ENCODE measurements at places on chromosomes 13 and 19.
A peak's percentile ranks its signal among the peaks of the same experiment; 100 is the strongest.

DNA sequence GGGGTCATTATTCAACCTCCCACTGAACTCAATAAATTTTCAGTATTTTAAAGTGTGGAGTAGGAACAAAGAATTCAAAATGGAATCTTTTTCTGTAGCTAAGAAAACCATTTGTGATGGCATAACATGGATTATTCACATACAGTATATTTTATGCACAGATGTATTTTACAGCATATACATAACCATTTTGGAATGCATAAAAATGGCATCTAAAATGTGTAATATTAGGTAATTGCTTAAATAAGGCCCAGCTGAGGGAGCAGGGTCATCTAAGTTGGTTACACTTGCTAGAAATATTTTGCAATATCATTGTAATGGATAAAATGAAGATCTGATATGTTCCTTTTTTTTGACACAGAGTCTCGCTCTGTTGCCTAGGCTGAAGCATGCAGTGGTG lies 146.9 kb downstream of the LMO7 start:
- no peak for DNase-seq

DNA sequence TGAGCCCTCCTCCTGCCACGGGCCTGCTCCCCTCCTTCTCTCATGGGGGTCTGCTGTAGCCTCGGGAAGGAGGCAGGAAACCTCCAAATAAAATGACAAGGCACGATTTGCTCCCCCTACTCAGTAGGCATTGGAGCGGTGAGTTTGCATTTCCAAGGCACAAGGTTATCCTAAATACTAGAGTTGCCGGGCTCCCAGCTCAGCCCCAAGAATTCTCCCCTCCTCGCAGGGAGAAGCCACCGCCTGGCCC lies 1.5 kb downstream of the CEBPA start:
- no peak for DNase-seq

DNA sequence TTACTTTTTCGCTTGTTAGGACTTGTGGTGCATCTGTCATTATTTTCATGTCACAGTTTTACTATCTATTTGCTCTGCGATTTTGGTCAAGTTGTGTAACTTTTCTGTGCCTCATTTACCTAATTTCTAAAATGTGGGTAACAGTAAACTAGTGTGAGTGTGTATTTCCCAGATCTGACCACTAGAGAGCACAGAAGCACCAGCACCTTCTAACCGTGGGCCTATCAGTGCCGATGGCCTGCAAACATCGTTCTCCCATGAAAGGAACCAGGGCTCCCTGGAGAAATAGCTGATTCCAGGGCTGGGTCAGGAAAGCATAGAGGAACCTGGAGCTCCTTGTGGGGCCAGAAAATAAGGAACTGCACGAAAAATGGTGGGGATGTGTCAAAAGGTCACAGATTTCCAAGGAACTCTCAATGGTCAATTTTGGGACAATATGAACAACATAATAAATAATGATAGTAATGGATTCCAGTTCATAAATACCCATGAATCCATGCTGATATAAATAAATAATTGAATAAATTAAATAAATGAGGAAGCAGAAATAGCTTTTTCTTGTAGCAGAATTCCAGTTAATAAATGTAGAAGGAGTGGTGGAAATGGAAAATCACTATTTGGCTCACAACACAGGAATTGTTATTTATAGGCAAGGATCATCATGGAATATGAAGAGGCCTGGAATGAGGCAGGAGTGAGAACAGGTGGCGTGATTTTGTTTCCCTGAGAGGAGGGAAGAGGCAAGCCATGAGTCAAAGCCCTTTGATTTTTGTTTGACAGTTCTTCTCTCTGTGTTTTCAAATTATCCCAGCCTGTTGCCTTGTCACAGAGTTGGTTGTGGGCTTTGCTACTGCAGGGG lies 31.1 kb downstream of the CEACAM8 start:
- DNase-seq, result peak; percentile 15

DNA sequence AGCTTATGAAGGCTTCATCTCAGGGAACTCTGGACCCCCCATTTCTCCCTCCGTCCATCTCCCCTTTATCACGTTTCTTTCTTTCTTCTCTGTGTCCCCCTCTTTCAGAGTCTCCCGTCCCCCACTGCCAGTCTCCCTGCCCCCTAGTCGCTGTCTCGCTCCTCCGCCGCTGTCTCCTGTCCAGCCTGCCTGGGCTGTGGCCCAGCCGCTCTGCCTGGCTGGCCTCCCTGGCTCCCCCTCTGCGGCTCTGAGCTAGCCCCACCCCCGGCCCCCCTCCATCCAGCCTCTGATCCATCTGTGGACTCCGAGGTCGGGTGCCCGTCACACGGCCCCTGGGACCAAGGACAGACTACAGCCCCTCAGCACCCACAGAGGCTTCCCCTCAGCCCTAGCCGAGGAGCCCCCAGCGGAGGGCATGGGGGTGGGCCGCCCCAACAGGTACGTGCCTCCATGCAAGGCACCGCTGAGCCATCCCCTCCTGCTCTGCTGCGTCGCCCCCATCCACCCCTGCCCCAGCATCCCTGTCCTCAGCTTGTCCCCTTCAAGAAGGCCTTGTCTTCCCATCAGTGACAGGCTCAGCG lies 1.1 kb upstream of the KCNJ14 start:
- no peak for DNase-seq

- peak; percentile 38 for DNase-seq
These were observed 7.3 kb upstream of the DGKH start for GRCh38 chr13:42041011-42041683.

- DNase-seq, result peak; percentile 64
These were observed 84.3 kb downstream of the RNASEH2B start for GRCh38 chr13:50993934-50994333.

DNA sequence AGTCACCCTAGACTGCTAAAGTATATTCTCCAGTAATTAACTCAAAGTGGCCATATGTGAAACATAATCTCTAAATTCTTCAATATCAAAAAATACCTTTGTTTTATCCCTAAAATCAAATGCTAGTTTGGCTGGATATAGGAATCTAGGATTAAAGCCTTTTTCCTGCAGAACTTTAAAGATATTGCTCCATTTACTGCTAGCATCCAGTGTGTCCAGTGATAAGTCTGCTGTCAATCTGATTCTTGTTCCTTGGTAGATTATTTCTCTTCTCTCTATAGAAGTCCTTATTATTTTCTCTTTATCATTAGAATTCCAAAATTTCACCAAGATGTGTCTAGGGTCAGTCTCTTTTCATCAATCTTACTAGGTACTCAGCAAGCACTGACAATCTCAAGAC lies 384.6 kb downstream of the FGF14 start:
- no peak for DNase-seq

DNA sequence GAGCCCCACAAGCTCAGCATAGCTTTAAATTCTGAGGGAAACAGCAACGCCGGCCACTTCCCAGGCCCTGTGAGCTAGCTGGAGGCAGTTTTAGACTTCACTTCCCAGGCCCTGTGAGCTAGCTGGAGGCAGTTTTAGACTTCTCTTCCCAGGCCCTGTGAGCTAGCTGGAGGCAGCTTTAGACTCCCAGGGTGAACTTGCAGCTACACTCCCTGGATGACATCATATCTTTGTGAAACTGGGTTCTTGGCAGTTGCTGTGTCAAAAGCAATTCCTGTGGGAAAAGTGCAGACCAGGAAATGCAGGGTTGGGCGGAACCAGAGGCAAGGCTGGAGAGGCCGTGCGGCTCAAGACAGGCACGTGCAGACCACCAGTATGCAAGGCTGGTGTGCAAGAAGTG lies 12.7 kb downstream of the SOX1 start:
- no peak for DNase-seq

- DNase-seq, result no peak
These were observed 65.2 kb downstream of the COLGALT1 start for GRCh38 chr19:17620696-17621095.

- no peak for DNase-seq
These were observed 15.6 kb downstream of the ELL start for GRCh38 chr19:18506101-18506930.

- no peak for DNase-seq
These were observed 165.2 kb downstream of the GGACT start for GRCh38 chr13:100423375-100423774.

DNA sequence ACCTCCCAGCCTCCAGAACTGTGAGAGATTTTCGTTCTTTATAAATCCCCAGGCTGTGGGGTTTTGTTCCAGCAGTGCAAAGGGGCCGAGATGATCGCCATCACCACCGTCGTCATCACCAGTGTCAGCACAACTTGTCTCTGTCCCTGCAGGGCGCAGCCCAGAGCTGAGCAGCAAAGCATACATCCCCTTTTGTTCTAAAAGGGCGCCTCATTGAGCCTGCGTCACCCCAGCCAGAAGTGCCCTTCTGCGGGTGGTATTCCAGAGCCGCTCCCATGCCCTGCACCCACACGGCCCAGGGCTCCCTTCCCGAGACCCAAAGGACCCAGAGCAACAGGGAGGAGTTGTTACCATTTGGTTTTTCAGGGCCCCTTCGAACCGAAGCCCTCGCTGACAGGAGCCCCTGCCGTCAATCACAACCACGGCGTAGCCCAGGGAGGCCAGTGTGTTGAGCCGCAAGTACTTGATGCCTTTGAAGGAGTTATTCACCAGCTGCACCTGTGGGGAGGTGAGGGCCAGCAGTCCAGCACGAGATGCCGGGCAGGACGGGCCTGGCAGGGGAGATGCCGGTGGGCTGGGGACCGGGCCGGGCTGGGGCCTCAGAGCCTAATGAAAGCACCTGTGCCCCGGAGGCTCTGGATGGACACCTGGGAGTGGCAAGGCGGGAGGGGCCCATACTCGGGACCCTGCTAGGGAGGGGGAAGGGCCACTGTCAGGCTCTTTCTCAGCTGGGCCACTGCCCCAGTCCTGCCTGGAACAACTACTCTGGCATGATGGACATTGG lies 14.4 kb upstream of the MYDGF start:
- DNase-seq, result no peak

DNA sequence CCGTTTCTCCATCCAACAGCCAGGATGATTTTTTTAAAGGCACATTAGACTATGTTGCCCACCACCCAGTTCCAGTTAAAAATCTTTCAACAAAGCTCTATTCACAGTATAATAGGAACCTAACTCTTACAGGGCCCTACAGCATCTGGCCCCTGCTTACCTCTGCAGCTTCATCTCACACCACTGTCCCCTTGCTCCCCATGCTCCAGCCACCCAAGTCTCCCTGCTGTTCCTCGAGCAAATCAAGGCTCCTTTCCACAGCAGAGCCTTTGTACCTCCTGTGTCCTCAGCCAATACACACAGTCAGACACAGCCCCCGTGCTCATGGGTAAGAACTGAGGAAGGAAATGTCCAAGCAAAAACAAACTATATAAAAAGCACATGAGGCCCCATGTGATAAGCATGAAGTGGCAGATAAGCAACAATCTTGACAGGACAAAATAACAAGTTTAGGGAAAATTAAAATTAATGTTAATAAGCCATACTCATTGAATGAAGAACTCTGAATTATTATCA lies 67.5 kb downstream of the TSC22D1 start:
- no peak for DNase-seq

GRCh38 chr19:16419669-16420335 lies 52.0 kb downstream of the EPS15L1 start:
- no peak for DNase-seq
